ENCODE measurements at places on chromosomes 6 and 20.

- DNase-seq = no peak
These were observed 297.3 kb upstream of the JAG1 start for GRCh38 chr20:10971096-10971495.

- DNase-seq = no peak
These were observed 14.2 kb downstream of the RRP36 start for GRCh38 chr6:43035495-43036194.

DNA sequence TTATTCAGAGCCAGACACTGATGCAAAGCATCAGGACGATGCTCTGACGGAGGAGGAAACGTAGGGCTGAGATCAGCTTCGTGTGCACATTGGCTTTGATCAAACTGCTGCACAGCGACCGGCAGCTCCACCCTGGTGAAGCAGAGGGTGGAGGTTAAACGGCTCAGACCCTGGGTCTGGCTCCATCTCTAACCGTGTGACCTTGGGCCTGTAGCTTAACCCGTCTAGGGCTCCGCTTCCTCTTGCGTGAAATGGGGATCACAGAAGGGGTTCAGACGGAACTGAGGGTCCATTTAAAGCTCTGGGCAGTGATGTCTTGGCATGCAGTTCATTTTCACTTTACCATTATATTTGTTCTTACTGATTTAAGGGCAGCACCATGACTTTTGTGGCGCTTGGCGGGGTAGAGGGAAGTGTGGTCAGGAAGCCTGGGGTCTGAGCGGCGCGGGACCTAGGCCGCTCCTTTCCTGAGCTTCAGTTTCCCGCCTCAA lies 644 bp downstream of the RBL1 start:
- no peak for DNase-seq

DNA sequence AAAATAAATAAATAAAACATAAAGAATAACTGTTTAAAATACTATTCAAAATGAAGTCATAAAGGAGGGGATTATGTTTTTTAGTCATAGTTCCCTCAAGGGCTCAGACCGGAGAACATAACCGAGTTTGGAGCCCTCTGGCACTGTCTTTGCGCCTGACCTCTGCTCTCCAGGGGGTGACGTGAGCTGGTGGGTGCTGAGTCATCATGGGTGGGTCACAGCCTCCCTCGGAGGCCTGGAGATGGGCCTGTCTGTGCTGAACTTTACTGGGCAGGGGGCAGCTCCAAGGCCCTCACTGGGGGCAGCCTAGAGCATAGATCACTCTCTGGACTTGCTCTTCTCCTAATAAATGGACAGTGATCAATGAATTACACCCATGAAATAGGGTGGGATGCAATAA lies 3.1 kb upstream of the MAVS start:
- no peak for DNase-seq

DNA sequence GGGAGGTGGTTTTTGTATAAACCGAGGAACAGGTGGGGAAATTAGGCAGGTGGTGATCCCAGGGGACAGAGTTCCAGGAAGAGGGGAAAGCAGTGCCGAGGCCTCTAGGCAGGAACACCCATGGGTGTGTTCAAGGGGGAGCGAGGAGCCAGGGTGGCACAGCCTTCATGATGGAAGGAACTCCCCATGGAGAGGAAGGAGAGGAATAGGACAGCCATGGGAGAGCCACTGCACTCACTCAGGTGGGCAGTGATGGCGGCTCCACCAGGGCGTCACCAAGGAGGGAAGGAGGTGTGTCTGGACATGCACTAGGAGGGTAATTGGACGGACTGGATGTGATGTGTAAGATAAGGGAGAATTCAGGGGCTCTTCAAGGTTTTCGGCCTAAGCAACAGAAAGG lies 98.2 kb downstream of the THBS2 start:
- DNase-seq = no peak

DNA sequence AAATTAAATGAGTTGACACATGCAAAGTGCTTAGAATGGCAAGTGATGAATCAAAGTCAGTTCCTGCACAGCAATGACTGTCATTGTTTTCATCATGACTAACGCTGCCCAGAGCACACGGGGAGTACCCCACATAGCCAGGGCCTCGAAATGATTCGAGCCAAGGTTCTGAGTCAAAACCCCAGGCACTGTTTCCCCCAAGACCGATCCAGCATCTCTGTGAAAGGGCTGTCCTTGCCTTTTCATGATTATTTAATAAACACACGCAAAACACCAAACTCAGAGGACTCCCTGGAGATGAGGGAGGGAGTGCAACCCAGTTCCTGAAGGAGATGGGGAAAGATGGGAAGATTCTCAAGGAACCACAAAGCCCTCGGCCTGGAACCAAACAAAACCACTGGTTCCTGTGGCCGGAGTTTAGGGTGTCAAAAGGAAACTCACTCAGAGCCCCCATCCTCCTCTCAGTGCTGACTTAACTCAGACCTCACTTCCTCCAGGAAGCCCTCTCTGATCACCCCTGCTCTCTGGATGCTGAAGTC lies 3.8 kb downstream of the PREX1 start:
- no peak for DNase-seq

DNA sequence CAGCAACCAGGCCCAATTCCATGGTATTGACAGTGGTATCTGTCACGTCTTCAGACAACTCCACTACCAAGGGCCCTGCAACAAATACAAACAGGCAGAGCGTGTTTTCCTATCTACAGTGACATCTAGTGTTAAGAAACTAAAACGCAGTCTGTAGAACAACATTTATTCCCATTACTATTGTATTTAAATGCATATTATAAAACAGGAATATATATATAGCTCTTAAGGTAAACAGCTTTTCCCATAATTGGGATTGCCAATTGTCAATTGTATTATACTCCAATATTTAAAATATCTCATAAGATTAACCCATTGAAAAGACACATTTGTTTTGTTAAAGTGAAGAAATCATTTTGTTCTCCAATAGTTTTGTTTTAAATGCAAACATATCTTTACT lies 97.2 kb downstream of the KIF16B start:
- DNase-seq = no peak

DNA sequence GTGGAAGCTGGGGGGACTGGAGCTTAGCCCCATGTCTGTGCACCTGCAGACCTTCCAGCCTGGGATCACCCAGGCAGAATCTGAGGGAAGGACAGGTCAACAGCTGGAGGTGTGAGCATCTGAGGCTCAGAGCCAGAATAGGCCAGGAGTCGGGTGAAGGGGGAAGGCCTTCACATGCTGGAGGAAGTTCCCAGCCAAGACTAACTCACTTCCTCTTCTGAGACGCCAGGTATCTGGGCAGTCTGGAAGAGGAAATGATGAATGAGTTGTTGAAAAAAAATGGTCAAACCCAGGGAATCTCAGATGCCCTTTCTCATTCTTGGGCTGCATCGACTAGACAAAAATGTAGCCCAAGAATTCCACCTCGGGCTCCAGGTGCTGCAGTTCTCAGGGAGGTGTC lies 73.6 kb upstream of the TIAM2 start:
- DNase-seq = no peak

- no peak for DNase-seq
These were observed 25.2 kb downstream of the HLA-A start for GRCh38 chr6:29967379-29968010.

DNA sequence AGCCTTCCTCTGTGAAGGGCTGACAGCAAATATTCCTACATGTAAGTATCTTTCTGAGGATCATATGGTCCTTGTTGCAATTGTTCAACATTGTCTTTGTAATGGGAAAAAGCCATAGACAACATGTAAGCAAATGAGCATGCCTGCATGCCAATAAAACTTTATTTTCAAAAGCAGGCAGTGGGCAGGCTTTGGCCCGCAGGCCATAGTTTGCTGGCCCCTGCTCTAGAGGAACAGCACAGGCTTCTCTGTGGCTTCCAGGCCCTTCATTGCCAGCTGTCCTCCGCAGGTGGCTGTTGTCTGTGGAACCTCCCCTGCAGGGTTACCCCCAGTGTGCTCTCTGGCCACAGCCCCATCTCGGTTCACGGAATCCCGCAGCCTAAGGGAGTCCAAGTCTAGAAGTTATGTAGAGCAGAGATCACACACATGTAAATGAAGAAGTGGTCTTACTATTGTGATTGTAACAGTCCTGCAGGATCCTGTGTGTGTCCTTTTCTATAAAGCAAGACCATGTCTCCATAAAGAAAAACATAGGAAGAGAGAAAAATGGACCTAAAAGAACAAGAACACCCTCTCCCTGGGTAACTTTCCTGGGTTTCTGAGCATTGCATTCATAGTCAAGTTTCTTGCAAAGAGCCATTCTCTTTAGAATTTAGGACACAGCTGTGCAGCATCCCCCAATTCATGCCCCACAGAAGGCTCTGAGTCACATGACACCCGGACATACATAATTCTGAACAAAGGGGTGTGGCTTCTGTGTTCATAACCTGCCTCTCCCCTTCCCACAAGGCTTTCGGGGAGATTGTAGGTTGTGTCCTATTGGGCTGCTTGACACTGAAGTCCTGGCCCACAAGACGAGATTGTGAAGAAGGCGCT lies 10.0 kb downstream of the UNC93A start:
- no peak for DNase-seq

DNA sequence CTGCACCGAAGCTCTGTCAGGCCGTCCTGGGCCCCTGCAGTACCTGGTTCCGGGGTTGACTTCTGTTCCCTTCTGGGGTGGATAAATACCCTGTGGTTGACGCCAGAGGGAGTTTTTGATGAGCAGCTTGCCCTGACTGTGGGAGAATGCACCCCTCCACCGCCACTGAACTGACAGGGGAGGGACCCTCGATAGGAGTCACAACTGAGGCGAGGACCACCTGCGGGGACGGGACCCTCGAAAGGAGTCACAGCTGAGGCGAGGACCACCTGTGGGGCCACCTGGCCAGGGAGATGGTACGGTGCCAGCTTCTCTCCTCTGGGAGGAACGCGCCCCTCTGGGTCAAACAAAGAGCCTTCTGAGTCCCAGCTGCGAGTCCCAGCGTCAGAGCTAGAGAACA lies 100.1 kb upstream of the FRMD1 start:
- DNase-seq = no peak

DNA sequence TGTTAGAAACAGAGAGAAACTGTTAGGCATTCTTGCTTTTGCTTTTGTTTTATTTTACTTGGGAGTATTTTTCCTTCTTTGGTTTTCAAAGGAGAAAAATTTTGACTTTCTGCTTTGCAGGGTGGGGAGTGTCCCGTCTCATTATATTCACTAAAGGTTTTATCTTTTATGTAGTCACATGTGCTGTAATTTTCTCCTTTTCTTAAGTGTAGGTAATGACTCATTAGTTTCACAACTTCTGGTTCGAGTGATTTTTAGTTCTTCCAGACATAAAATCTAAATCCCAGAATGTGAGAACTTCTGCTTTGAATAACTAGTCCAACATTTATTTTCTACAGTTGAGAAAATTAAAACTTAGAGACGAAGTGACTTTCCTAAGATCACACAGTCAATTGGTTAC lies 37.7 kb downstream of the ADGRF1 start:
- no peak for DNase-seq

GRCh38 chr6:43829470-43829869 lies 59.5 kb downstream of the VEGFA start:
- DNase-seq = no peak

GRCh38 chr20:45095805-45096238 lies 5.1 kb downstream of the KCNS1 start:
- DNase-seq = peak; percentile 16

- DNase-seq = no peak
These were observed 34.3 kb upstream of the VEGFA start for GRCh38 chr6:43735642-43736199.

- no peak for DNase-seq
These were observed 212.2 kb upstream of the FOXA2 start for GRCh38 chr20:22796469-22797077.

GRCh38 chr6:13511913-13512717 lies 24.7 kb upstream of the GFOD1 start:
- DNase-seq = no peak

GRCh38 chr6:159578629-159579028 lies 114.4 kb downstream of the SOD2 start:
- DNase-seq = no peak

- no peak for DNase-seq
These were observed 333.3 kb downstream of the HACE1 start for GRCh38 chr6:104526376-104526775.

DNA sequence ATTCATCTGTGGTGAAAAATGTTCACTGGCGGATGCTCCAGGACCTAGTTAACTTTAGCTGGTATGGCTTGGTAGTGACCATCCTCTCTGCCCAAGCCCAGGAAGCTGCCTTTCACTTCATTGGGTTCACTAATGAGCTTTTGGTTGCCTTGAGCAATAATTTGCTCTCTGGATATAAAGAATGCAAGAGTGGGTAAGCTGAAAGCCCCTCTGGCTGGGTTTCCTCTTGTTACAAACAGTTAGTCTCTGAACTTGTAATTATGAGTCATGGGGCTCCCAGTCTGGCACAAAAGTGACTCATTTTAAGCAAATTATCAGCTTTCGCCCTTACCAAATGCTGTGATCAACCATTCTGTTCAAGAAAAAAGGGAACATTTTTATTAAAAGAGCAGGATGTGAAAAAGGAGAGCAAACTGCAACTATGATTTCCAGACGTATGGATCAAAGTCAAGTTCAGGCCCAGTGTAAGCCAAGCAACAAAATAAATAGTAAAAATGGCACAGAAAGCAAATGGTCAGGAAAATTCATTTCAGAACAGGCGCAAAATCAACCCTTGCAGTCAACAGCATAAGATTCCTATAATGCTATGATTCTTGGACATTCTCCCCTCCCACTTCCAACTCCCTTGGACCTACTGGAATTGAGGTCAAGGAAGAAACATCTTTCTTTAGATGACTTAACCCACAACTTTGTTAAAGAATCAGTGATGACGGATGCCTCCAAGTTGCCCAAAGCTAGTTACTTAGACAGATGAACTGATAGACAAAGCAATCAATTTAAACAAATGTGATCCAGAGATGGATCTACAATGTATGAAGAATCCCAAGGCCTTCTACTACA lies 130.0 kb upstream of the KCNK16 start:
- no peak for DNase-seq

DNA sequence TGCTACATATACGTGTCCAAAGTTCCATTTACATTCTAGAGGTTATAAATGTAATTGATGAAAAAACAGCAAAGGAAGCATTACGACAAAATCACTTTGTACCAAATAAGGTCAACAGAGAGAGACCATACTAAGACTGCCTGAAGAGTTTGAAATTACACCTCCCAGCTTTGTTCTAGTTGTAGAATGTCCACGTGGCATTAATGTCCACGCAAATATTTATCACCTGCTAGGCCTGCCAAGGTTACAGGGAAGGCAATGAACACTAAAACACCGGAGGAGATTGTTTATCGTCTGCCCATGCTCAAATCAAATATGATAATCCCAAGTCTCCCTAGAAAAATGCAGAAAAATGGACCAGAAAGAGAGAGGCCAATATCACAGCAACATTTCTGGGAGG lies 6.2 kb downstream of the RALGAPA2 start:
- DNase-seq = no peak

- DNase-seq = no peak
These were observed 275.0 kb downstream of the CBLN4 start for GRCh38 chr20:55730321-55730720.

- no peak for DNase-seq
These were observed 693.0 kb upstream of the MAP3K7 start for GRCh38 chr6:91279740-91280493.

DNA sequence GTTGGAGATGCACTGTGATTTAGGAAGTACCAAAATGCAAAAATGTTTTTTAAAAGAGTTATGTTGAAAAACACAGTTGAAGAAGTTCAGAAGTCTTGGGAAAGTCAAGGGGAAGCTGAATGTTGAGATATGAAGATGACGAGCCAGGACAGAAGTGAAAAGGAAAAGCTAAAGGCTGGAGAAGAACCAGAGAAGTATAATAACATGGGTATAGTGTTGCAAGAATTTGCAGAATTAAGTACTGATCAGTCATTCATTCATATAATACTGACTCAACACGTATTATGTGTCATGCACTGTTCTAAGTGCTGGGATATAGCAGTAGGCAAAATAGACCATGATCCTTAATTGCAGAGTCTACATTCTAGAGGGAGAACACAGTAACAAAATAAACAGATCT lies 432.8 kb downstream of the CDC5L start:
- no peak for DNase-seq
